ENCODE measurements at places on chromosomes 1 and 21.

DNA sequence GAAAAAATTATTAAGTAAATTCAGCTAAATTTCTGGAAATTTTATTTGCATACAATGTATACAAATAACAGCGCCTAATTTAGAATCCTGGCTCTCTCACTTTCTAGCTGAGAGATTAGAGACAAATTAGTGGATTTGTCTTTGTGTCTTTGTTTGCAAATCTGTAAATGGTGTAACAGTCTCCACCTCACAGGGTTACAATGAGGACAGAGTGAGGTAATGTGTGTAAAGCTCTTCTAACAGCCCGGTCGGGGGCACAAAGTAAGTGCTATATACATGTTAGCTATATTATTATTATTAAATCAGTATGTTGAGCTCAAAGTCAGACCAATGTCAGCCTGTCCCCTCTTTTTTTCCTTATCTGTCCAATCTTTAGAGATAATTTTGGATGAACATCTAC is 5.0 kb upstream of the ADAMTSL4 start:
- DNase-seq: no peak

GRCh38 chr1:28326515-28326914 is 2.3 kb upstream of the MED18 start:
- DNase-seq: no peak

GRCh38 chr1:10943991-10944730 is 68.3 kb upstream of the TARDBP start:
- no peak for DNase-seq

GRCh38 chr21:41768437-41769042 is 1.7 kb upstream of the RIPK4 start:
- peak; percentile 51 for DNase-seq

DNA sequence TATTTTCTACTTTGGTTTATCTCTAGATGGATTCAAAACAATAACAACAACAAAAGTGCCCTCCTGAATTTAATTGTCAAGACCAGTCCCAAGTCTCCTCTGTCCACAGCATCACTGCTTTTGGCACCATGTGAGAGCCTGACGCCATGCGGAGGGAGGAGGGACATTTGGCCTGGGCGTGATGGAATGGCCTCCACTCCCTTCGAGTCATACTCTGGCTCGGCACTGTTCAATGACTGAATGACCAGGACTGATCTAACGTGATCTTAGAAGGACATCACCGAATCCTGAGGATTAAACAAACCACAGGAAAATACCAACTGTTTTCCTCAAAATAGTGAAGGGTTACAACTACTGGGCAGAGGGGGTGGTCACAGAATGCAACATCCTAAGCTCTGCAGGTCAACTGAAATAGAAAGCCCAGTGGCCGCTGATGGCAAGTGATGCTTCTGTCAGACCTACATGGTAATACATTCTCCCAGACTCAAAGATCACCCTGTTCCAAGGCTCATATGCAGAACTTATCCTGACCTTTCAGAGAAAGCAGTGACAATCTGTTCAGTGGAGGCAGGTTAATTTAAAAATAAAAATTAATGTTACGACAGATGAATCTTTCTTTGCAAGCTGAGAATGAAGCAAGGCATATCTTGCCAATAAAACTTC is 19.1 kb downstream of the SRSF4 start:
- no peak for DNase-seq

DNA sequence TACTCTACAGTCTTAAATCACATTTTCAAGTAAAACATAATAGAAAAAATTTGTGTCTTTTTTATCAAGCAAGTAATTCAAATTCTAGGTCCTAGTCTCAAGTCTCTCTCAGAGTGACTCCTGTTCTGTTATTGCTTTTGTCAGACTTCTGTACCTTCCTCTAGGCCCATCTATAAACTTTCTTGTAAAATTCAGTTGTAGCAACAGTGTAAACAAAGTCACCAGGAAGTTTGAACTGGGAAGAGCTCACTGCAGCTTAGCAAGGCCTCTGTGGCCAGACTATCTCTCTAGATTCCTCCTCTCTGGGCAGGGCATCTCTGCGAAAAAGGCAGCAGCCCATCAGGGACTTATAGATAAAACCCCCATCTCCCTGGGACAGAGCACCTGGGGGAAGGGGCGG is 13.5 kb upstream of the ZNF678 start:
- no peak for DNase-seq

DNA sequence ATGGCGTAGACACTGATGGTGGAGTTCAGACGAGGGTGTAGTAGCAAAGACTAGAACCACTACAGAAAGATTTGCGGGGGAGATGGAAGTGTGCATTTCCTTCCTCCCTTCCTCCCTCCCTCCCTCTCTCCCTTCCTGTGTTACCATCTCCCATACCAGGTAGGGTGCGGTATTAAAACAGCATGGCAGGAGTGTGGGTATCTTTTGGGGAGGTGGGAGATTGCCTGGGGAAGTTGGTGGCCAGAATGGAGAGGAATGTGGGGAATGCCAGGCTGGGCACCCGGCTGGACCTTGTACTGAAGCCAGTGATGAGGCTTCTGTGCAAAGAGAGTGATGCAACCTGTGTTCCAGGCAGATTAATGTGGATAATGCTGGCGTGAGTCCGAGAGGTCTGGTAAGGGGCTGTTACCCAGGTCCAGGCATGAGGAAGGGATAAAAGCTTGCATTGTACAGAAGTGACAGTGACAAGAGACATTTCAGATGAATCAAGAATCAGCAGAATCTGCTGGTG is 30.3 kb upstream of the PPP2R5A start:
- DNase-seq: no peak

DNA sequence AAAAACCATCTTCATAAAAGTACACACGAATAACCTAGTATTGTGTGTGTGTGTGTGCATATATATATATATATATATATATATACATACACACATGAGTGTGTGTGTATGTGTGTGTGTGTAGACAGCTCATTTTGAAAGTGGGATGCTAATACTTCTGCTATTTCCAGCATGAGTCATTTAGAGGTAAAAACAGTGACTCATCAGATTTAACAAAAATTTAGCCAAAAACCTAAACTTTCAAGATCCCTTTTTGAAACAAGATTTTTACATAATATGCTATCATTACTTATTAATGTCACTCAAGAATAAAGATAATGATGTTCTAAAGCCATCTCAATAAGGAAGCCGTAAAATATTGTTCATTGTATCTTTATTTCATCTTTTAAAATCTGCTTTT is 35.6 kb upstream of the ADGRL4 start:
- peak; percentile 50 for DNase-seq

DNA sequence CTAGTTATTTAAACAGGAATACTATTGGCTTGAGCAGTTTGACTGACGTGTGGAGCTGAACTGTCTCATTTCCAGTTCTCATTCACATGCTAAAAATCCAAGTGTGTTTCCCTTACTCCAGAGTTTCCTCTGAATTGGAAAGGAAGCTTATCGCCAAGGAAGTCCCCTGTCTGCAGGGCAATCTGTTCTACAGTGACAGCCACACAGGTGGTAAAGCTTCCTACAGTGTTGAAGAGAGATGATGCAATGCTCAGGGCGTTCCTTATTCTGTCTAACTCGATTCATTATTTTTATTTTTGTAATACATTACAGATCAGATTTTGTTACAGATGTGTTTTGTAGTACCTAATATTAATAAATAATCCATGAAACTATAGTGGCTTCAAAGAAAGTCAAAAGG is 41.3 kb downstream of the ADAMTS5 start:
- DNase-seq: no peak

DNA sequence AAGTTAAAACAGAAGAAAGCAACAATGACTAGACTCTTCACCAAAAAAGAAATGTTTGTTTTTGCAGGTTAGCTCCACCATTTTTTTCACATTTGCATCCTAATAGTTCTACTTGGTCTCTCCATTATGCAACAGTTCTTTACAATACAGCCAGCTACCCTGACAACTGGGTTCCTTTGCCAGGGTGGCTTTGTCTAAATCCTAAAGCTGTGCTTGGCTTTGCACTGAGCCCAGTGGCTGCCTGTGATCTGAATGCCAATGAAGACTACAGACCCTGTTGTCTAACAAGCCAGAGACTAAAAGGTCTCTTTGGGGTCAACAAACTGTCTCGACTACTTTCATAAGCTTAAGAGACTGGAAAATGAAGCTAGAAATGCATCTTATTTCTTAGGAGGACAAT is 112.0 kb downstream of the AKT3 start:
- DNase-seq: no peak

- DNase-seq: no peak
Measured at GRCh38 chr1:156276966-156277381, 5.7 kb downstream of the SMG5 start.

- no peak for DNase-seq
Measured at GRCh38 chr1:12336413-12336812, 106.6 kb downstream of the VPS13D start.

GRCh38 chr1:172390683-172391551 is 29.6 kb upstream of the C1orf105 start:
- DNase-seq: no peak

DNA sequence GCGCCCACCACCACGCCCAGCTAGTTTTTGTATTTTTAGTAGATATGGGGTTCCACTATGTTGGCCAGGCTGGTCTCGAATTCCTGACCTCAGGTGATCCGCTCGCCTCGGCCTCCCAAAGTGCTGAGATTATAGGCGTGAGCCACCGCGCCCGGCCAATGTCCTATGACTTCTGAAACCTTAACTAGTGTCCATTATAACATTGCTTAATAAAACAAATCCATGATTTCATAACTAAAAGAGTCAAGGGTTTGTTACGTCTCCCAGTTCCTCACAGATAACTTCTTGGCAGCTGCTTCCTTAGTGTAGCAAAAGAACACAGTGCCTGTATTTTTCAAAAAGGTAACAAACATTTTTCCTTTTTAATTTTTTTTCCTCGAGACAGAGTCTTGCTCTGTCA is 53.6 kb downstream of the FBXO42 start:
- no peak for DNase-seq

- no peak for DNase-seq
Measured at GRCh38 chr1:67715819-67716218, 30.8 kb downstream of the GADD45A start.

DNA sequence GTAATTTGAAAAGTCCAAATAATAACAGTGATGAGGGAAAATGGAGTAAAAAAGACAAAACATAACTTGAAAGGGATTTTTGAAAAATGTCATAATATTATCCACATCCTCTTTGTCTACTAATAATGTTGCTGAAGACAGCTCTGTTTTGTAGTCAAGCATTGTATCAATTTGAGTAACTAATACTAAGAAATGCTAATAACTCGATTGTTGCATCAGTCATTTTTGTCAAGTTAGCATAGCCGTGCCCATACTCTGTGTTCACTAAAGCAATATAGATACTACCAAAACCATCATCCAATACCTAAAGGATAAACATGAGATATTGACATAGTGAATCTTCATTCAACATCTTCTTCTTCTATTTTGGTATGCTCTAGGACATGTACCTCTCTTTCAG is 17.3 kb downstream of the PDC start:
- no peak for DNase-seq

- DNase-seq: peak; percentile 99
Measured at GRCh38 chr1:59150577-59151386, 146.1 kb upstream of the FGGY start.

- no peak for DNase-seq
Measured at GRCh38 chr1:241459186-241459802, 60.3 kb downstream of the FH start.

GRCh38 chr1:85048296-85049064 is at the start of gene MCOLN3:
TSS of gene MCOLN3 (minus strand) at chr1:85048500. CDS start at chr1:85045360, 3,140 bp downstream.
- no peak for DNase-seq

DNA sequence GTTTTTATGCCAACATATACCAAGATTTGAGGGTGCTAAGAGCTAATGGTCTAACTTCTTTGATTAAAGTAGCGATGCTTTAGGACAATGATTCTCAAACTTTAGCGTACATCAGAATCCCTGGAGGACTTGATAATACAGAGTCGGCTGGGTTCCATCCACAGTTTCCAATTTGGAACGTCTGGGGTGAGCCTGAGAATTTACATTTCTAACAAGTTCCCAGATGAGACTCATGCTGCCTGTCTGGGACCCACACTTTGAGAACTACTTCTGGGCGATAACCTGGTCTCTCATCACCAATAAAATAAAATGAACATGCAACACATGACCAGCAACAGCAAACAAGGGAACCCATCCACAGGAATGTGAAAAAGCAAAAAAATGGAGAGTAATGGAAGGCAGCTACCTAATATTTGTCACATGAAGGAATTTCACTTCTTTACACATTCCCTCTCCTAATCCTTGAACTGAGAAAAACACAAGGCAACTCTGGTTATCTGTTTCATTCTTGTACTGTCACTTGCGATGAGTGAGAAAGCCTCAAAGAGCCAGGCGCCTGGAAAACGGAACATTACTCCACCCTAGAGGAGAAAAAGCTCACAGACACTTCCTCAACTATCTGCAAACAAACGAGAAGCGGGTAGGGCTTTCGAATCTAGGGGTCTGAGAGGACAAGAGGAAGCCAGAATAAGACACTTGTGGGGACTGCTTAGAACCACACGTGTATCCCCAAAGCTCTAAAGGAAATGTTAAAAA is 14.0 kb downstream of the HSF2BP start:
- DNase-seq: no peak

GRCh38 chr1:113937146-113937545 is 8.0 kb downstream of the HIPK1 start:
- DNase-seq: no peak

DNA sequence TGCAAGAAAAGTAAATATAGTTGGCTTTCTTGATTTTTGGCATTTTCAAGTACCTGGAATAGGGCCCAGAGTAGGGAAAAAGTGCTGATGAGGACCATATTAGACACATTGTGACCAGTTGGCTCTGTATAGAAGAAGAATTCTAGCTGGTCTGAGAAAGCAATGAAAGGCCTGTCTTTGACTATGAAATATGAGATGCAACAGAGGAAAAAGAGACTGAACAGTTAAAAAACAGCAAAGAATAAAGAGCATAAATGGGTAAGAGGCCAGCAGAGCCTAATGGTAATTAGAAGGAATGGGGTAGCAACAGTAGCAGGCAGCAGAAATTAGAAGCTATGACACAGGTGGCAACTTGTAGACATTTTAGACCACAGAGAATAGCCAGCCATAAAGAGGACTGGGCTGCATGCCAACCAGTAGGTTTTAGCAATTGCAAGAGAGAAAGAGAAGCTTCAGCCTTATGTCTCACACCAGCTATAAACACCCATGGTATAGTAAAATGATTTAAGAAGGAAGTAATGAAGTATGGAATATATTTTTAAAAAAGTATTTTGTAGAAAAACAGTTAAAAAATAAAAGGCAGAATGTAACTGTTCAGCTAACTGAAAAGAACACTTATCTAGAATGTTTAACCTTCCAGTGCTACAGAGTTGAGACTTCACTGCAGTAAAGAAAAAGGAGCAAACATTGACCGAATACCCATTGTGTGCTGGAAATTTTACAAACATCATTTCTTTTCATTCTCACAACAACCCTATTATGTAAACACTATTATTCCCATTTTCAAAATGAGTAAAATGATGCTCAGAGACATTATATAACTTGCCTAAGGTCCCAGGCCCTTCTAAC is 114.1 kb downstream of the LHX4 start:
- DNase-seq: no peak

Measured in HS-5 (cell line).